ENCODE measurements at places on chromosomes 5 and 9.

DNA sequence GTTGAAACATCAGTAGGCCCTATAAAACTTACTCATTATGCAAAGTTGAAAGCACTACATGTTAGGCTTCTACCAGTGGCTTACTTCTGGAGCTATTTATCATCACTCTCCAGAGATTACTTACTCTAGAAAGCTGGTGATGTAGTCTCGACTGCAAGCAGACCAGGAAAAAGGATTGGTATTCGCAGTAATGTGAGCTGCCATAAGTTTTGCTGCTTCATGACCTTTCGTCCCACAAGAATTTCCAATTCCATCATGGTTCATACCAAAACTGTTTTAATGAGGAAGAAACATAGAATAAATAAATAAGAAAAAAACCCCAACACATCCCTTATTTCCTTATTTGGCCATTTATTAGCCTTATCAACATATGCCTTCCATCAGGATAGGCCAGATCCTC lies 181.9 kb downstream of the ADAMTS6 start:
- DNase-seq, result no peak

DNA sequence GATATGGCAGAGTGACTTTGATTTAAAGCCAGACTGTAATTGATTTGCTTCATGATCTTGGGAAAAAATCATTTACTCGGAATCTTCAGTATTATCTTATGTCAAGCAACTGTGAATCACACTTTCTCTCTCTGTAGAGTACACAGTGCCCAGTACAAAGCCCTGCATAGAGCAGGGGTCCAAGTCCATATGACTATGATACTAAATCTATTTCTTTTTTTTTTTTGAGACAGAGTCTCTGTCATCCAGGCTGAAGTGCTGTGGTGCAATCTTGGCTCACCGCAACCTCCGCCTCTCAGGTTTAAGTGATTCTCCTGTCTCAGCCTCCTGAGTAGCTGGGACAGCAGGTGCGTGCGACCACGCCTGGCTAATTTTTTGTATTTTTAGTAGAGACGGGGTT lies 194.8 kb upstream of the SEMA6A start:
- no peak for DNase-seq

DNA sequence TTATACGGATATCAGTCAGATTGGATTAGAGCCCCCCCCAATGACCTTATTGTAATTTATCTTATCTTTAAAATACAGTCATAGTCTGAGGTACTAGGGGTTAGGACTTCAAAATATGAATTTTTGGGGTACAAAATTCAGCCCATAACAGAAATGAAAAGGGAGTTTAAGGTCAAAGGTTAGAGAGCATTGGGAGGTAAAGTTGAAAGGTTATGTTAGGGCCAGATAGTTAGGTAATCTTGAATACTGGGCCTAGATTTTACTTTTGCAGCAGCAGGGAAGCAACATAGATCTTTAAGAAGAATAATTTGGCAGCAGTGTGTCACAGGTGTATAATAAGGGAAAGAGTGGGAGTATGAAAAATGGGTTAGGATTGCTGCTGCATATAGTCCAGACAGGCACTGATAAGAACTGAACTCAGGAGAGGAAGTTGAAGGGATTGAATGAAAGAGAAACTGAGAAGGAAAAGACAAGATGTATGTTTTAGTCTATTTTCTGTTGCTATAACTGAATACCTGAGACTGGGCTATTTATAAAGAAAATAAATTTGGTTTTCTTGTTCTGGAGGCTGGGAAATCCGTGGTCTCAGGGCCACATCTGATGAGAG lies 10.7 kb upstream of the GCNT4 start:
- DNase-seq, result no peak

DNA sequence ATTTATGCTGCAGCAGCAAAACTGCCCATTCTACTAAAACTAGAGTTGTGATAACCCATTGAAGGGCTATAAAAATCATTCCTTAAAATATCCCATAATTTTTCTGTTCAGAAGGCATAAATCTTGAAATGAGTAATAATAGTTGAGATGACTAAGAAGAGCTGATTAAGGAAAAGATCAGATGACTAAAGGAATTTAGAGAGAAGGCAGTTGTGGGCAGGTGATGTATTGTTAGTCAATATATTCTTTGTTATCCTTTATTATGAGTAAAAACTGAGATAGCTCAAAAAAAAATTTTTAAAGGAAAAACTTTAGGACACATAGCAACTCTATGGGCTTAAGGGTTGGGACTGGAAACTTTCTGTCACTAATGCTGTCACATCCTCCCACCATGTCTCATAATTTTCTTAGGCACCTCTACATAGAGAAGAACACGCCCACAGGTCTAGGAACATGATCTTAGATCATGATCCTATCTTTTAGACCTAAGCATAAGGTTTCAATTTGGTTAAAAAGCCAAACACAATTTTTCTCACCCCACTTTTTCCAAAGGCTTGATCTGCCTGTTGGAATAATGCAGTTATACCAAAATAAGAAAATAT lies 597.5 kb upstream of the MEF2C start:
- no peak for DNase-seq

GRCh38 chr5:93874491-93874890 lies 133.1 kb upstream of the POU5F2 start:
- no peak for DNase-seq

DNA sequence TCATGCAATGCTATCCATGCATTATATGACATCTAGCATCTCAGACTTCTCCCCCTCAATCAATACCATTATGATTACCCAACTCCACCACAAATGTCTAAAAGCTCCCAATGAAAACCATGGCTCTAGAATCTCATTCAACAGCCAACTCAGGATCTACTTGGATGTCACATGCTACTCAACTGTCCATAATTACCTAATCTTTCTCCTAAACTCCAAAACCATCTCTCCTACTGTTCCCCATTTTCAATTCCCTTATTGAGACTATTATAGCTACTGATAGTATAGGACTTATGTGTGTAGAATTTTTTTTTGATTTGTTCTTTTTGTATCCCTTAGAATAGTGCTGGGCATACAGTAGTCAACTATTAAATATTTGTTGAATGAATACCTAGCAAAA lies 8.2 kb upstream of the STRBP start:
- no peak for DNase-seq

- DNase-seq, result no peak
Observed at GRCh38 chr9:26685818-26686217, 206.8 kb downstream of the CAAP1 start.

DNA sequence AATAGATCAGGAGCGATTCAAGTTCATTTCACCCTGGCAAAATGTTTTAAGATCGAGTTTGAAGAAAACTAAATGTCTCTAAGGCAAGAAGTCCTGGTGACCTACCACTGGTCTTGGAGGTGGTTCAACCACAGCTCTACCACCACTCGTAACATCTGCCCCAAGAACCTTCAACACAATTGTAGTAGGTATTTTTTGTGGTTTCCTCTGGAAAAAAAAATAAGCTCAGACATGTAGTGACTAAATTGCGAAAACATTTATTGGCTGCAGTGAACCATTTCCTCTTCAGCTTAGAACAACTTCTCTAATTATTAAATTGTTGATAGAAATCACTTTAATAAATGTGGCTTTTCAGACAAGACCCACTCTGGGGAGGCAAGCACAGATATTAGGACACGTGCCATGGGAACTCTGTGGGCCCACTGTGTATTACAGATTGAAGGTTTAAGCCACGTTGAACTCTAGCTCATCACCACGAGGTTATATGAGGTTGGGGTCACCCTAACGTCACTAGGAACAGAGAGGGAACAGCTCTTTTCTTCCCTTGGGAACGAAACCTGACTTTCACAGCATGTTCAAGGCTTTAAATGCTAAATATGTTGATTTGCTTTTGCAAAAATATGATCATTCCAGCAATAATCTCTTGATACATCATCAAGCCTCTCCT lies 142.9 kb downstream of the HSD17B3 start:
- no peak for DNase-seq

GRCh38 chr9:95462249-95463147 lies 54.3 kb downstream of the PTCH1 start:
- peak; percentile 31 for DNase-seq

DNA sequence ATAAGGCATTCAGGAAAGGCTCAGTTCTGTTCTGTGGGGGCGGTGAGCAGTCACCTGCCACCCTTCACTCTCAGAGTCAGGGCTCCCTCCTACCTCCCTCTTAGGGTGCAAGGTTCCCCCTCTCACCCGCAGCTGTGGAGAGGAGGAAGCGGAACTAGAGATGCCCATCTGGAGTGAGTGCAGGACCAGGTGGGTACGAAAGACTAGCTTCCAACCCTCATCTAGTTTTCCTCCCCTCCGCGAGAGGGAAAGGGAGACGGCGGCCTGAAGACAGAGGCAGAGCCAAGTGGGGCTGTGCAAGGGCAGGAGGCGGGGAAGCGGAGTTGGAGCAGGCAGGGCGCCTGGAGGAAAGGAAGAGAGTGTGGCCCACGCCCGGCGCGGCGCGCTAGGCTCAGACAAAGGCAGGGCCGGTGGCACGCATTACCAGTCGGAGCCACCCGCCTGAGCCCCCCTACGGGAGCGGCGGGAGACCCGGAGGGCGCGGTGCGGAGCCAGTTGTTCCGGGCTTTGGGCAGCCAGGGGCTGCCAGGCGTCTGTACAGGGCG lies 7.3 kb downstream of the PRR7 start:
- no peak for DNase-seq

DNA sequence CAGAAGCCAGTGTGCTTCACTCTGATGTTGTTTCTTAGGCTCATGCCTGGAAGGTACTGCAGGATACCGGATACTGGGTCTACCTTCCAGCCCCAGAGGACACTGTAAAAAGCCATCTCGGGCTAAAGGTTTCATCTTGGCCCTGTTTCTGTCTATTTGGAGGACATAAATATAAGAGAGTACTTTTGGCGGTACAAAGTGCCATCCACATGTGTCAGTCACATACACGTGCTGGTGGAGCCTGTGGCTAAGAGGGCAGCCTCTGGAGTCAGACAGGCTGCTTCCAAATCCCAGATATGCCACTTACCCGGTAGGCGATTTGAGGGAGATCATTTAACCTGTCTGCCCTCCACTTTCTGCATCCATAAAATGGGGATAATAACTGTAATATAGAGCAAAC lies 160.4 kb downstream of the NR3C1 start:
- no peak for DNase-seq

DNA sequence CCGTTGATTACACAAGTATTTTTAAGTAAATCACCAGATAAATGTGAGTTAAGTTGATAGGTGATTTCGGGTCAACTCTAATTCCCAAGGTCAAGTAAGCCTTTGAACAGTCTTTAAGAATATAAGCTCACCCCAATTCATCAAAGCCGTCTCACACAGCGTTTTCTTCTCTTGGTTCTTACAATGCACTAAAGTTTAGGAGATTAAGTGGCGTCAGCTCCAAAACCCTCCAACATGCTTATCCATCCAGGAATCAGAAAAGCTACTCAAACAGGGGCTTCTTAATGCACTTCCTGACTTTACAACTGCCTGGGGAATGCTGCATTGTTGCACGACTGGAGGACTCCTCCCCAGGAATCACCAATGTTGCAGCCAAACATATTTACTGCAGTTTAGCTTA lies 206.2 kb upstream of the EFNA5 start:
- no peak for DNase-seq

GRCh38 chr5:39775086-39775796 lies 350.5 kb upstream of the DAB2 start:
- no peak for DNase-seq

DNA sequence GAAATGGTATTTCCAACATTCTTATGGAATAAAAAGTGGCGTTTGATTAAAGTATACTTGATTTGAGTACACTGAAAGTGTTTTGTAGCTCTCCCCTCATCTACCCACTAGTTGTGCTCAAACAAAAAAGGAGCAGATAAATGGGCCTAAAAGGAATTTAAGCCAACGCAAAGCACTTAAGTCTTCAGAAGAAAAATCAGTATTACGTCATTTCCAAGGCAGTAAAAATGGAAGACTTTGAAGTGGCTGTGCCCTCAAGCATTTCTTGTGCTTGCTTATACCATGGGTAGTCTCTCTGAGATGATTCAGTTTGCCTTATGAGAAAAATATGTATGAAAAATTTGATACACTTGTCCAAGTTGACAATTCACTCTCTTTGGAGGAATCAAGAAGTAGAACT lies 279.9 kb upstream of the CD180 start:
- no peak for DNase-seq

- DNase-seq, result no peak
Observed at GRCh38 chr9:75299324-75299723, 211.0 kb downstream of the OSTF1 start.

GRCh38 chr5:26872337-26872736 lies 166.0 kb downstream of the CDH9 start:
- DNase-seq, result no peak

- no peak for DNase-seq
Observed at GRCh38 chr5:1540166-1540565, 16.4 kb upstream of the LPCAT1 start.

DNA sequence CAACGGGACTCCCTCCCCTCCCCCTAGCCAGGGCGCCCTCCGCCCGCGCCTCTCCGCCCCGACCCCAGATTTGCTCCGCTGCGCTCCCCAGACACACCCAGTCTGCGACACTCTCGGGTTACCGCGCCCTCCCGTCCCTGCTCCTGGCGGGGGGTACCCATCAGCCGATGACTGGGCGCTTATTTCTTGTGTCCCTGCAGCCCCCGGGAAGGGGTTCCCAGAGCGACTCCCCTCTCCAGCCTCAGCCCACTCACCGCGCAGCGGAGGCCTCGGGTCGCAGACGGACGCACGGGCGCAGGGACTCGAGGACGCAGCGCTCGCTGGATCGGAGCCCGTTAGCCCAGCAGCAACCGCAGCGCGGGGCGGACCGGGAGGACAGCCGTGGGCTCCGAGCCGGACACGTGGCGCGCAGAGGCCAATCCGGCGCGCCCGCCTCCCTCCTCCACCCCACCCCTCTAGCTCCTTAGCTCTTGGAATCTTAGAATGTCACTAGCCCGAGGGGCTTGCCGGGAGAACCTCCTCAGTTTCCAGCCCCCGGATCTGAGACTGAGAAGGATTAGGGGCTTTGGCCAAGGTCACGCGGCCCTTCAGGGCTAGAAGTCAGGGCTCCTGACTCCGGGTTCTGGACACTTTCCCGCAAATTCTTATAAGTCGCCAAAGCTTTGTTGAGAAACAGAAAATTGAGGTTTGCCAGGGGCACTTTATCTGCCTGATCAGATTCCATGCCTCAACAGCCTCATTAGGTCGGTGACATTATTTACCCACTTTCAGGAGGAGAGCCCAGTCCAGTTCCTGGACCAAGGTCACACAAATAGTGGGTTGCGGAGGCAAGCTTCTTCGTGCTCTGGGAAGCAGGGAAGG lies at the start of gene ANXA6:
Gene ANXA6 (minus strand): TSS at position 354 of the 861 bp plus-strand sequence. CDS start 9,878 bp downstream, outside the sequence.
- DNase-seq, result peak; percentile 36

DNA sequence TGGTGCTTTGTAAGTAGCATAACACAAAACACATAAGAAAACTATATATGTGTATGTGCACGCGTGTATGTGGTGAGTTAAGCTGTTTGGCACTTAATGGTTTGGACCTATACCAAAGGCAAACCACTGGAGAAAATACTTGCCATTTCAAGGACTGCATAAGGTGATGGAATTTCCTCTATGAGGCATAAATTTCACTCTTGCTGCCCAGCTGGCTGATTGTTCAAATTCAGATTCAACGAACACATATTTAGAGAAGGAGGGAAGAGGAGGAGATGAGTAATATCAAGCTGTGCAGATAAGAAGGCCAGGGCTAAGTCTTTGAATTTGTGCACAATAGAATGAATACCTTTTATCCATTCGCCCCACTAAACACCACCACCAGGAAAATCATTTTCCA lies 470.6 kb upstream of the MPDZ start:
- DNase-seq, result no peak

GRCh38 chr5:42274913-42275312 lies 148.3 kb upstream of the GHR start:
- DNase-seq, result no peak

Data from stimulated activated CD8-positive, alpha-beta memory T cell treated with anti-CD3 and anti-CD28 coated beads, Interleukin-7, amount 100 ng/mL, for 1 hour (primary cell).